ENCODE measurements at places on chromosomes 2 and 18. TPM values are rescaled to one million over a fixed set of nuclear protein-coding genes. Genes with fewer than 3 reads are reported as not detected.

- H3K4me1 ChIP-seq = no peaks in the 10 kb centered on the region
- H3K27ac ChIP-seq = no peak overlapping the region
- DNase-seq = no peak
- H3K36me3 ChIP-seq = no peaks in the 10 kb centered on the region
Observed at GRCh38 chr2:72755647-72756423, 70.0 kb downstream of the EXOC6B start.

The ARHGAP15 gene
- 64.3 TPM for total RNA-seq

The GATA6 gene
- total RNA-seq = not detected

The ATP6V1B1 gene
- total RNA-seq = not detected

DNA sequence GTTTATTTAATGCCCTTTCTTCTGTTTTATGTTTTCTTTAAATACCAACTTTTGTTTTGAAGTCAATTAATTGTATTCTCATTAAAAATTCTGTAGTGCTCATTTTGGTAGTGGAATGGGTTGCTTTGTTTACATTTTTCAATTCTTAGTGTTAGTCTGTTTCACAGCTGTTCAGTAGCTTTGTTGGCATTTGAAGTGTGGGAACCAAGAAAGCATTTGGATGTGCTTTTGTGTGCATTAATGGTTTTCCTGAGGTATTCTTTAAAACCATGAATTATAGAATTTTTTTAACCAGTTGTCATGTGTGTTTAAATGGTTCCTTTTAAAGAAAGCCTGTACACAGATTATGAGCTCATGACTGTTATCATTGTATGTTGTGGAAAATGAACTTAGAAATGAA lies 19.7 kb downstream of the MIB1 start:
- H3K4me1 ChIP-seq = peaks cover 5% of the 10 kb centered on the region
- no peaks in the 10 kb centered on the region for H3K27me3 ChIP-seq
- H3K27ac ChIP-seq = no peak overlapping the region
- no peak overlapping the region for H3K4me3 ChIP-seq
- no peak for DNase-seq
- H3K36me3 ChIP-seq = peaks cover 3% of the 10 kb centered on the region

The HRH4 gene
- total RNA-seq = 1.9 TPM

GRCh38 chr2:48165070-48165753 lies 258.9 kb upstream of the FBXO11 start:
- no peaks in the 10 kb centered on the region for H3K4me1 ChIP-seq
- no peak overlapping the region for H3K4me3 ChIP-seq
- DNase-seq = no peak
- no peaks in the 10 kb centered on the region for H3K36me3 ChIP-seq

The AQP4 gene
- not detected for total RNA-seq
